ENCODE measurements at places on chromosomes 7 and 10.

GRCh38 chr7:22090512-22090911 lies 144.8 kb upstream of the CDCA7L start:
- DNase-seq: no peak

DNA sequence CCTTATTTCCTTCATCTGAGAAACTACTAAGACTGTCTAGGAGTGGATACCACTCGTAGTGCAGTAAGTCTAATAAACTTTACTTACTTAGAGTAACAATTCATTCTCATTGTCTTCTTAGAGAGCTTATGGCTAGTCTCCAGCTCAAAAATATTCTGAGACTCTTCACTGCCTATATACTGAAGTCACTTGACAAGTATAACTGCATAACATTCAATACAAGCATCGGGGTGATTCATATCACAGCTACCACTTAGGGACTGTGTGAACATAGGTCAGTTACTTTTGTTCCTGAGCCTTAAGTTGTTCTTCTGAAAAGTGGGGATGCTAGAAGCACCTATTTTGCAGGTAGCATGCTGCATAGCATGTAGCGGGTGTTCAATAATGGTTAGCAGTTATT lies 111.0 kb downstream of the HTR7 start:
- DNase-seq: no peak

GRCh38 chr7:78703391-78703790 lies 750.1 kb downstream of the MAGI2 start:
- no peak for DNase-seq

GRCh38 chr10:72948762-72949161 lies 5.8 kb downstream of the PLA2G12B start:
- DNase-seq: no peak

DNA sequence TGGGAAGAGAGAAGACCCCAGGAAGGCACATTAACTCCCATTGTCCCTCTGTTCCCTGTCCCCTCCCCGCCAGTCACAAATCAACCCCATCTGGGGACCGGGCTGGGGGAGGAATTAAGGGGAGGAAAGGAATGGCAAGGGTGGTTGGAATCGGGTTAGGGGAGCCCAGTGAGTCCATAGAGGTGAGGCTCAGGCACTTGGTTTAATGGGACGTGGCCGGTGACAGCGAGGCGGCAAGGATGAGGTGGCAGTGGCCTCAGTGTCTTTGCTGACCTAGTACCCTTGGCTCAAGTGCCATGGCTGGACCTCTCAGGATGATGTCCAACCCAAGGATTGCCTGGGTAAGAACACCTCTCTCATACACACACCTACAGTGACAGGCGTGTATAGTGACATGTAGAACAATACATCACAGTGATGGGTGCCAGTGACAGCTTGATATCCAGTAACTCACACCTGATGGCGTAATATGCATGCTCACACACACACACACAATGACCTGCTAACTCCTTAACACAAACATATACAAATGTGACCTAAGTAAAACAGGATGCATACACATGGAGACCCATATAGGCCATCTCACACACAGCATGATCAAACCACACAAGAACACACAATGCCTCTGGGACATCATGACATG lies 12.3 kb downstream of the KCNIP2 start:
- no peak for DNase-seq

- no peak for DNase-seq
Measured at GRCh38 chr7:114842551-114843065, 79.3 kb upstream of the MDFIC start.

GRCh38 chr10:80988755-80989154 lies 451.1 kb downstream of the SH2D4B start:
- no peak for DNase-seq

- DNase-seq: peak; percentile 16
Measured at GRCh38 chr7:95871075-95871848, 98.9 kb downstream of the DYNC1I1 start.

- no peak for DNase-seq
Measured at GRCh38 chr7:44117801-44118429, 5.4 kb downstream of the POLD2 start.

DNA sequence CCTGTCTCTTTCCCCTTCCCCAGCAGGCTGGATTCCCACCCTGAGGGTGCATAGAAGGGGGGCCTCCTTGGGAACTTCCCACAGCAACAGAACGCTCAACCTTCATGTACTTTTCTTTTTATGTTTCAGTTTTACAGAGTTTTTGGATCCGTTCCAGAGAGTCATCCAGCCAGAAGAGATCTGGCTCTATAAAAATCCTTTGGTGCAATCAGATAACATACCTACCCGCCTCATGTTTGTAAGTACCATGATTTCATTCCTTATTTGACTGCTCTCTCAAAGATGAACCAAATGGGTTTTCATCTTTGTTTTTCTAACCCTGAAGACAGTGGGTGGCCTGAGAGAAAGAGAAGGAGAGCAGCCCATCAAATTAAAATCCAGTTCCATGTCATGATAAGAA lies 46.7 kb downstream of the PLPP4 start:
- no peak for DNase-seq

- no peak for DNase-seq
Measured at GRCh38 chr7:7971308-7972040, 2.9 kb downstream of the GLCCI1 start.

DNA sequence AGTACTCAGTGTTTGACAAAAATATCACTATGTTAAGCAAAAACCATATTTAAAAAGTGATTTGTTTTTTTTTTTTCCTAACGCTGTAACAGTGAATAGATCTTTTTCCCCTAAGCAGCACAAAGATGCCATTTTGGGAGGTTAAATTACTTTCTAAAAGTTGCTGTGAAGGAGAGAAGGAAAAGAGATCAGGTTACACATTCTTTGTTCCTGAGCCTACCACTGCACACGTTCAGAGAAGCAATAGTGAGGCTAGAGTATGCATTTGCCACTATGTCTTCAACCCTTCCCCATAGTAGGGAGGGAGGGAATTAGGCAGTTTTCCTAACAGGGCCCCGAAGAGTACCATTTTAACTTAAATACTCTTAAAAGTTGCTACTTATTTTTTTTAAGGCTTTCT lies 38.9 kb downstream of the BMPR1A start:
- no peak for DNase-seq

DNA sequence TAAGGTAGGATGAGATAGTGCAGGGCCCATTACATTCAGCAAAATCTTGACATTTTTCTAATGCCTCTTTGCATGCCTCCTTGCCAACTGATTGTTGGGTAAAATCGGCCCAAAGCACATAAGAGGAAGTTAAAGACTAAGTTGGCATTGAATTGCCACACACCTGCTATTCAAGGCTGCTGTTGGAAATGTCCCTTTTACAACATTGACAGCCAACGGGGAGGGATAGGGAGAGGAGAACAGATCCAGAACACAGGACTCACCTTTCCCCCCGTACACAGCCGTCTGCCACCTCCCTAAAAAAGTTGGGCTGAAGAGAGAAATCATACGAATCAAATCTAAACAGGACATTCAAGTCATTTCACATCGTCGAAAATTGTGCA lies 695 bp downstream of the FAM237B start:
- no peak for DNase-seq

- no peak for DNase-seq
Measured at GRCh38 chr7:51240868-51241267, 75.7 kb downstream of the COBL start.

GRCh38 chr7:112880818-112881418 lies 90.7 kb upstream of the TMEM168 start:
- no peak for DNase-seq

DNA sequence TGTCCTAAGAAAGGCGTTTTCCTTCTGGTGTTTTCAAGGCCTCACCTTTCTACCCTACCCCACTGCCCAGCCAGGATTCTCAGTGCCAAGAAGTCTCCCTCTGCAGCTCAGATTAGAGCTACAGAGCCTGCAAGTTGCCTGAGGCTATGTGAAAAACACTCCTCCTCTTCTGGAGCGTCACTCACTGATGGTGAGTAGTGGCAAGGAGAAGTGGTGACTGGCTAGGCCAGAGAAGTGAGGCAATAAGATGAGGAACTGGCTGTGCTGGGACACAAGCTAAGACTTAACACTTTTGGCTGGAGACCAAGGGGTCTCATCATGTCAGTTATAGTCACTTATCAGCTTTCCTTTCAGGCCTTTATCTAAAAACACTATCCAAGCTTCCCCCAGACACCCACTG lies 86.7 kb upstream of the PRKAR2B start:
- DNase-seq: no peak

- DNase-seq: peak; percentile 21
Measured at GRCh38 chr7:77199013-77199966, at the start of gene FGL2. Gene FGL2, minus strand, starts transcription at chr7:77199819. Its CDS starts 26 bp downstream, at chr7:77199793.

DNA sequence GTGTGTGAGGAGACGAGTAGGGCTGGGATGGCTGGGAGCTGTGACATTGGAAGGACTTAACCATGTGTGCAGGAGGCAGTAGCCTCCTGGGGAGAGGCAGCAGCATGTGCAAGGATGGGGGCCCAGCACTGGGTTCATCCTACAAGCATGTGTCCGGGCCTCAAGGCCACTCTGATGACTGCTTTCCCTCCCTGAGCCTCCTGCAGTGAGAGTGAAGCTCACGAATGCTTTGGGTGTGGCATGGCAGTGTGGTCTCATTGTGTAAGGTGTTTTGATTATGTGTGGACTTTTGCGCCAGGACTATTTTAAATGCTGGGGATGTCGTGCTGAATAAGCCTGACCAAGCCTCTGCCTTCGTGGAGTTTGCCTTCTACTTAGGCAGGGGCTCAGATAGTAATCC lies 122.0 kb upstream of the INSYN2A start:
- no peak for DNase-seq

DNA sequence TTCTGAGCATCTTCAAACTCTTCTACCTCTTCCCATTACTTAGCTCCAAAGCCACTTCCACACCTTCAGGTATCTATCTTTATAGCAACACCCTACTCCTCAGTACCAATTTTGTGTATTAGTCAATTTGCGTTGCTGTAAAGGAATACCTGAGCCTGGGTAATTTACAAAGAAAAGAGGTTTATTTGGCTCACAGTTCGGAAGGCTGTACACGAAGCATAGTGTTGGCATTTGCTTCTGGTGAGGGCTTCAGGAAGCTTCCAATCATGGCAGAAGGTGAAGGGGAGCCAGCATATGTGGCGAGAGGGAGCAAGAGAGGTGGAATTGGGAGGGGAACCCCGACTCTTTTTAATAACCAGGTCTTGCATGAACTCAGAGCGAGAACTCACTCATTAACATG lies 17.6 kb upstream of the CRYGN start:
- no peak for DNase-seq

DNA sequence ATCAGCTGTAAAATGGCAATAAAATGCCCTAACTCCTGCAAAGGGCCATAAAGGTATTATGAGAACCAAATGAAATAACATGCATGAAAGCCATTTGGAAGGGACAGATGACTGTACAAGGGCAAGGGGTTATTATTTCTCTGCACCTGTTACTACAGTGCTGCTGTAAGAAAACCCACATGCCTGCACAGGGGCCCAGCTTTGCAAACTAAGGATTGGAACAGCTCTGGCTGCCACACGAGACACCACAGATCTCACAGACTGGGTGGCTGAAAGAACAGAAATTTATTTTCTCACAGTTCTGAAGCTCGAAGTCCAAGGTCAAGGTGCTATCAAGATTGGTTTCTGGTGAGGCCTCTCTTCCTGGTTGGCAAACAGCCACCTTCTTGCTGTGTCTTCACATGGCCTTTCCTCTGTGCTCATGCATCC lies 409.0 kb upstream of the NRP1 start:
- no peak for DNase-seq

GRCh38 chr10:61257956-61258496 lies 195.2 kb downstream of the TMEM26 start:
- no peak for DNase-seq

DNA sequence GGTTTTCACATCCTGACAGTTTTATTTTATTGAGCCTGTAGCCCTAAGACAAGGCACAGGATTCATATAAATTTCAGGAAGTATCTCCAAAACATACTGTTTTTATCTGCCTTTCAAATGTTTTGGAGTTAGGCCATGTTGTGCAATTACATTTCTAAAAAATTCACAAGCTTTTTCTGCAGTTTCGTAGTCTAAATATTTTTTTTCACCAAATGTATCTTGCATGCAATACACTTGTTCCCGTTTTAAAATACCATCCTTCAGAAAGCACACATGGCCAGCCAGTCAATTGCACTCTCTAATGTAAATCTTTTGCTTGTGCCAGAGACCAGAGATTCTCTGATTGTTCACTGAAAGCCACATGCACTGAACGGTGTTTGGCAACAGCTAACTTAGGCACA lies 161.5 kb upstream of the PRKCQ start:
- no peak for DNase-seq

DNA sequence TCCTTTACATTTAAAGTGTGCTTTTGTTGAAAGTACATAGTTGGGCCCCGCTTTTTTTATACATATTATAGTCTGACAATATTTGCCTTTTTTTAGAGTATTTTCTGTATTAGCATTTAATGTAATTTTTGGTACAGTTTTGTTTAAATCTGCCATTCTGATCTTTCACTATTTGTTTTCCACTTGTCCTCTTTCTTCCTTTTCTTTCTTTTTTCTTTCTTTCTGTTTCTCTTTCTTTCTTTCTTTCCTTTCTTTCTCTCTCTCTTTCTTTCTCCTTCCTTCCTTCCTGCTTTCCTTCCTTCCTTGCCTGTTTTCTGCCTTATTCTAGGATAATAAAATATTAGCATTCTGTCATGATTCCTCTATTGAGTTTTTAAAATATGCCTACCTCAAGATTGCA lies 9.5 kb downstream of the LIPK start:
- no peak for DNase-seq

DNA sequence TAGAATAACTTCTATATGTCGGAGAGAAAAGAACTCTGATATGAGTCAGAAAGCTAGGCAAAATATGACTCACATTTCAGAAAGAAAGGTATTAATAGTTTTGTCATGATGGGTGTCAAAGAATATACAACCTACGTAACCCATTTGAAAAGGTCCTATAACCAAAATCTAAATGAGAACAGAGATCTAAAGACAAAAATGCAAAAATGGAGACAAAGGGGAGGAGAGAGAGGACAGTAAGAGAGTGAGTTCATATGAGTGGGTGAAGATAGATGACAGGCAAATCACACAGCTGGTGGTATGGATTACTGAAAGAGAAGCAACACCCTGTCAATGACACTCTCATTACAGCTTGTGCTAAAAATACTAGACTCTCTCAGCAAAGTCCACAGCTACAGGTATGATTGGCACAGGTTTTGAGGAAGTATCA lies 25.6 kb downstream of the ANKMY2 start:
- DNase-seq: no peak

- no peak for DNase-seq
Measured at GRCh38 chr7:149685455-149685854, 87.9 kb downstream of the ZNF467 start.

- DNase-seq: no peak
Measured at GRCh38 chr7:104973227-104973626, 40.8 kb upstream of the KMT2E start.

- DNase-seq: no peak
Measured at GRCh38 chr10:131175891-131176290, 135.6 kb downstream of the TCERG1L start.

DNA sequence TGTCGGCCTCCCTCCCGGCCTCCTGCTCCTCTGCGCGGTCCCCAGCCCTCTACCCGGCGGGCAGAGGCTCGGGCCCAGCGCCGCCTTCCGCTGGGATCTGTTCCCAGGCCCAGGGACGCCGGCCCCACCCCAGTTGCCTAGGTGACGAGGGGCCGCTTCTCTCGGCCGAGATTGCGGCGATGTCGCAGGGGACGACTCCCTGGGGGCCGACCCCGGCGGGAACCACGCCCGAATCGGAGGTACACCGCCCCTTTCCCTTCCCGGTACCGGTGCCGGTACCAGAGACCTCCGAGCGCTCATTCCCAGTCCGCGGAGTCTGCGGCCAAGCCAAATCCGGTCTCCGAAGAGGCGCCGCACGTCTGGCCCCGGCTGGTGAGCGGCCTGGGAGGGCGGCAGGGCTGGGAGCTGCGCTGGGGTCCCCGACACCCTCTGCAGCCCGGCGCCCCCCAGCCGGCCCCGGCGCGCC lies at the start of gene CABCOCO1:
CABCOCO1 (plus strand) TSS at position 136 of the 466 bp plus-strand sequence; CDS start at position 180, 44 bp downstream.
- peak; percentile 67 for DNase-seq
